Right ventricle myocardium inferior (tissue), 1 donor: ENCODE measurements at places on chromosomes 1 and 21.

DNA sequence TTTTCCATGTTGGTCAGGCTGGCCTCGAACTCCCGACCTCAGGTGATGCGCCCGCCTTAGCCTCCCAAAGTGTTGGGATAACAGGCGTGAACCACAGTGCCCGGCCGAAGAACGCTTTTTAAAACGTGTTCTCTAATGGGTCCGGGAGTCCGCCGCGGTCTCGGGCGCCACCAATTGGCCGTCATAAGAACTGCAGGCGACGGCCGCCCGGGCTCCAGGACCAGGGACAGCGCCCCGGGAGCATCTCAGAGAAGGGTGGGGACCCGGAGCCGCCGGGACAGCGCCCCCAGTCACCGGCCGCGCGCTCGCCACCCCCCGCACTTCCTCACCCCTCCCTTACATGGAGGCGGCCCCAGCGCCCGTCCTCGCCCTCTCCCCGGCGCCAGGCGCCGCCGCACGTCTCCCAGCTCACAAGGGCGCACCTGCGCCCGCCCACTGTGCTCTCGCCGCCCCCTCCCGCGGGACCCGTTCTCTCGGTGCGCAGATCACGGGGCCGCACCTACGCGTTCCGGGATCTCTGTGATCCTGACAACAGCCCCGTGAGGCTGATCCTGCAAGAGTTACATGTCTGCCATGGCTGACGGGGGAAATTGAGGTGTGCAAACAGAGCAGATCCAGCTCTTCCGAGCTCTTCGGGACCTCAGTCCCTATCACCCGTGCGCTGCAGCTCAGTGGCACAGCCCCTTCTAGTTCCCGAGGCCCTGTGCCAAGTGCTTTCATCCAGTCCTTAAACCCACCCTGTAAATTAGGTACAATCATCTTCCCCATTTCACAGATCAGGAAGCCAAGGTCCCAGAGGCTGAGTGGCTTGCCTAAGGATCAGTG, 9.8 kb downstream of the RAP1GAP start:
- peak; percentile 94 for DNase-seq

GRCh38 chr1:62732331-62732730, 44.1 kb upstream of the DOCK7 start:
- DNase-seq: no peak

DNA sequence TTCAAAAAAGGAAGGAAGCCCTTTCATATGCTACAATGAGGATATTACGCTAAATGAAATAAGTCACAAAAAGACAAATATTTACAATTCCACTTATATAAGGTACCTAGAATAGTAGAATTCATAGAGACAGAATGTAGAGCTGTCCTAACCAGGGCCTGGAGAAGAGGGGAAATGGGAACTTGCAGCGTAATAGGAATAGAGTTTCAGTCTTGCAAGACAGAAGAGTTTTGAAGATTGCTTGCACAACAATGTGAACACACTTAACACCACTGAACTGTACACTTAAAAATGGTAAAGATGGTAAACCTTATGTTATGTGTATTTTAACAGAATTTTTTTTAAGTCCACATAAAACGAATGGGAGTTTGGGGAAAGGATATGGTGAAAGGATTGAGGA, 2.9 kb downstream of the CD1B start:
- no peak for DNase-seq

- no peak for DNase-seq
Observed at GRCh38 chr1:178566187-178566586, 53.3 kb downstream of the TEX35 start.

- no peak for DNase-seq
Observed at GRCh38 chr1:147634645-147635044, 35.7 kb downstream of the ACP6 start.

DNA sequence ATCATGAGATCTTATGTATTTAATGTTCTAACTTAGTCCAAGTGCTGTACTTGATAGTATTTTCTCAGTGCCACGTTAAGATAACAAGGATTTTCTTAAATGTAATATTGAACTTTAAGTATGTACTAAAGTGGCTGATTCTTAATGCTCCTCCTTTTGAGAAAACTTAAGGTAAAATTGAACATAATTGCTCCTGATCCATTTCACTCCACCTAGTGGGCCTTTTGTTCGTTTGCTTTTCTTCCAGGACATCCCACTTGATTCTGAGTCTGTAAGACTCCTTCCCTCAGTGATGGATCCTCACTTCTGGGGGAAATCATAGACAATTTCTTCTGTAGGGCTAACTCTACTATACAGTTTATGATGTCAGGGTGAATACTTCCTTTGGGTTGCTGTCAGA, 173.1 kb downstream of the LMO4 start:
- no peak for DNase-seq

DNA sequence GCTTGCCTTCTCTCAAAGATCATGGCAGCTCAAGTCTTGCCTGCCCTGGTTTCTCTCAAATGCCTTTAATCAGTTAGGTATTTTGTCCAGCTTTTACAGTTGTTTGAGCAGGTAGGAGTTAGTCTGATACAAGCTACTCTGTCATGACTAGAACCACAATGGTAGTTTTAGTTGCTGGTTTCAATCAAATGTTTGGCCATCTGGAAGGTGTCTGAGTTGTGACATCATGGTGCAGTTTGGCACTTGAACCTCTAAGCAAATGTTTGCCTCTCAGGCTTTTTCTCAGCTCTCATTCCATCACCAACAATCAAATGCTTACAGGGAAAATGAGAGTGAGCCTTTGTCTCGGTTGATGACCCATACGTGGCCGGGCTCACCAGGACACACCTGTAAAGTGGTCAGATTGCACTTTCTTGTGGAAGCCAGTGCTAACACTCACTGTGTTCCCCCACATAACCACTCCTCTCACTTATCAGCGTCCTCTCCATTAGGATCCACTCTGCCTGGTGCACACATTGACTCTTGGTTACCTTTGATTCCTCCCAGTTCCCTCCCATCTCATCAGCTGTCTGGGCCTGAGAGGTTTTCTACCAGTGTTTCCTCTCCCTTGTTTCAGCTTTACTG, 67.5 kb downstream of the CCDC185 start:
- no peak for DNase-seq

DNA sequence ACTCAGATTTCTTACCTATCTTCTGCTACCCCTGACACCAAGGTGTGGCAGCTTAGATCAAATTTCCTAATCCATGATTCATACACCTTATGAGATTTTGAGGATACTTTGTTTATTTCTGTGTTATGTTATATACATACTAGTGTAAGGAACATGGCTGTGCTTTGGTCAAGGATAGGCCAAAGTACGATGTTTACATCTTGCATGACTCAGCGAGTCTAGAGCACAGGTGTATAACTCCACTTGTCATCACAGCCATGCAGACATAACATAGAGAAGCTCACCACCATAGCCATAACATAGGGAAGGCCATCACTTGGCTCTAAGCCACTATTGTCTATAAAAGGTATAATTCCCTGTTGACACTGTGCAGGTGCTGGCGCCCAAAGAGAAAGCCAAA, 61.2 kb downstream of the GBP6 start:
- DNase-seq: no peak

- DNase-seq: no peak
Observed at GRCh38 chr21:28975397-28975796, 17.3 kb downstream of the LTN1 start.

- DNase-seq: peak; percentile 75
Observed at GRCh38 chr1:181485287-181486097, 2.2 kb downstream of the CACNA1E start.
